ENCODE measurements at places on chromosomes 5 and 9. TPM values are rescaled to one million over a fixed set of nuclear protein-coding genes. Genes with fewer than 3 reads are reported as not detected.

Gene OR1Q1
- total RNA-seq = not detected

Gene AUH
- 61.0 TPM for total RNA-seq

Gene LRRC19
- total RNA-seq = not detected

Gene BHMT2
- total RNA-seq = 7.5 TPM

Gene SHISAL2B
- total RNA-seq = not detected

Gene TSSK1B
- total RNA-seq = 3.9 TPM

Gene ROPN1L
- not detected for total RNA-seq

Gene GPR150
- 0.57 TPM for total RNA-seq

Gene RFESD
- total RNA-seq = 4.9 TPM

Gene EIF4EBP3
- 46.1 TPM for total RNA-seq

Gene DMRTA1
- 0.32 TPM for total RNA-seq

Gene IFNA13
- total RNA-seq = not detected

Gene C9orf153
- not detected for total RNA-seq

Gene MEF2C
- total RNA-seq = 10.2 TPM

Gene XPA
- total RNA-seq = 21.1 TPM

Gene CDC20B
- not detected for total RNA-seq

Gene TMEM8B
- 11.7 TPM for total RNA-seq

Gene DDX4
- not detected for total RNA-seq

Gene NRG2
- total RNA-seq = 4.5 TPM

Gene PAPPA
- total RNA-seq = 1.1 TPM

Gene RAI14
- total RNA-seq = 31.3 TPM

Gene CAMK2A
- total RNA-seq = not detected

Gene TMEM174
- not detected for total RNA-seq

Gene ERMP1
- total RNA-seq = 23.2 TPM

Gene ROR2
- total RNA-seq = 4.0 TPM

Gene LECT2
- total RNA-seq = not detected

Gene SPATA31A3
- not detected for total RNA-seq

Gene PALM2AKAP2
- total RNA-seq = 1.8 TPM

Measured in suprapubic skin (tissue), 4 donors.